ENCODE measurements at places on chromosomes 1 and 21. TPM values are rescaled to one million over a fixed set of nuclear protein-coding genes. Genes with fewer than 3 reads are reported as not detected.

Gene LCE1C
- total RNA-seq = not detected

Gene SNX27
- 60.4 TPM for total RNA-seq

Gene NFIA
- total RNA-seq = 143 TPM

Gene HIVEP3
- 11.0 TPM for total RNA-seq

Gene VASH2
- total RNA-seq = 0.94 TPM

Gene LPAR3
- total RNA-seq = 0.36 TPM

Gene TFAP2E
- total RNA-seq = 3.4 TPM

Gene LYSMD1
- 10.6 TPM for total RNA-seq

GRCh38 chr21:45709173-45709572, 65.6 kb downstream of the PCBP3 start:
- no peak for DNase-seq

- no peak for DNase-seq
Observed at GRCh38 chr1:27517907-27518718, 28.1 kb upstream of the WASF2 start.

GRCh38 chr1:159088050-159088449, 11.5 kb upstream of the AIM2 start:
- no peak for DNase-seq

DNA sequence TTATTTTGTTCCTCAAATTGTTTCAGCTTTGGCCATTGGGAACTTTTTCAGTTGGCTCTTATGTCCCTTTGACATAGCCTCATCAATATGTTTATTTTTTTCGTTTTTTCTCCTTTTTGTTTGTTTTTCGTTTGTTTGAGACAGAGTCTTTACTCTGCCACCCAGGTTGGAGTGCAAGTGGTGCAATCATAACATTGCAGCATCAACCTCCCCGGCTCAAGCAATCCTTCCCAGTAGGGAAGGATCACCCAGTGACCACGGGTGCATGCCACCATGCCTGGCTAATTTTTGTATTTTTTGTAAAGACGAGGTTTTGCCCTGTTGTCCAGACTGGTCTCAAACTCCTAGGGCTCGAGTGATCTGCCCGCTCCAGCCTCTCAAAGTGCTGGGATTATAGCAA, 8.1 kb downstream of the POLR3GL start:
- peak; percentile 25 for DNase-seq

DNA sequence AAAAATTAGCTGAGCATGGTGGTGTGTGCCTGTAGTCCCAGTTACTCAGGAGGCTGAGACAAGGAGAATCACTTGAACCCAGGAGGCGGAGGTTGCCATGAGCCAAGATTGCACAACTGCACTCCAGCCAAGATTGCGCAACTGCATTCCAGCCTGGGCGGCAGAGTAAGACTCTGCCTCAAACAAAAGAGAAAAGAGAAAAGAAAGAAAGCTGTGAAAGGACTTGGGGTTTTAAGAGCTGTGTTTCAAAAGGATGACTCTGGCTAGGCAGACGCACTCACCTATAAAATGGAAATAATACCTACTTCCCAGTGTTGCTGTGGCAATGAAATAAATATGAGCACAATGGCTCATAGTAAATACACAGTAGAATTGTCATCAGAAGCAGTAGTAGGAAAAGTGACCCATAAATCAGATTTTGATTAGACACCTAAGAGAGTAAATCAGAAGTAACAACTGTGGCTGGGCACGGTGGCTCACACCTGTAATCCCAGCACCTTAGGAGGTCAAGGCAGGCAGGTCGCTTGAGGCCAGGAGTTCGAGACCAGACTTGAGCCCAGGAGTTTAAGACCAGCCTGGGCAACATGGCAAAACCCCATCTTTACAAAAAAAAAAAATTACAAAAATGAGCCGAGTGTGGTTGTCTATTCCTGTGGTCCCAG, 45.9 kb upstream of the PUM1 start:
- DNase-seq = peak; percentile 82

- no peak for DNase-seq
Observed at GRCh38 chr1:116513956-116514355, 56.9 kb downstream of the CD58 start.

DNA sequence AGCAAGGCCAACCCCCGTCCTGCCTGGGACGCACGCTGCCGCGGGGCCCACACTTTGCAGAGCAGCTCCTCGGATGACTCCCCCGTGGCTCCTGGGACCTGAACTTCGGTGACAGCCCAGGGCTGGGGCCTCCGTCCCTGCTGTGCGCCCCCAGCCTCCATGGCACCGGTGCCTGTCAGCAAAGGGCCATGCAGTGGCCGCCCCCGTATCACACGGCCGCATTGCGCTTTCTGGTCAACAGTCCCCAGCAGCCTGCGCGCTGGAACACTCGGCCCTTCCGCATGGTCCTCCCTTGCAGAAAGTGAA, 18.0 kb downstream of the NADK start:
- DNase-seq = no peak

DNA sequence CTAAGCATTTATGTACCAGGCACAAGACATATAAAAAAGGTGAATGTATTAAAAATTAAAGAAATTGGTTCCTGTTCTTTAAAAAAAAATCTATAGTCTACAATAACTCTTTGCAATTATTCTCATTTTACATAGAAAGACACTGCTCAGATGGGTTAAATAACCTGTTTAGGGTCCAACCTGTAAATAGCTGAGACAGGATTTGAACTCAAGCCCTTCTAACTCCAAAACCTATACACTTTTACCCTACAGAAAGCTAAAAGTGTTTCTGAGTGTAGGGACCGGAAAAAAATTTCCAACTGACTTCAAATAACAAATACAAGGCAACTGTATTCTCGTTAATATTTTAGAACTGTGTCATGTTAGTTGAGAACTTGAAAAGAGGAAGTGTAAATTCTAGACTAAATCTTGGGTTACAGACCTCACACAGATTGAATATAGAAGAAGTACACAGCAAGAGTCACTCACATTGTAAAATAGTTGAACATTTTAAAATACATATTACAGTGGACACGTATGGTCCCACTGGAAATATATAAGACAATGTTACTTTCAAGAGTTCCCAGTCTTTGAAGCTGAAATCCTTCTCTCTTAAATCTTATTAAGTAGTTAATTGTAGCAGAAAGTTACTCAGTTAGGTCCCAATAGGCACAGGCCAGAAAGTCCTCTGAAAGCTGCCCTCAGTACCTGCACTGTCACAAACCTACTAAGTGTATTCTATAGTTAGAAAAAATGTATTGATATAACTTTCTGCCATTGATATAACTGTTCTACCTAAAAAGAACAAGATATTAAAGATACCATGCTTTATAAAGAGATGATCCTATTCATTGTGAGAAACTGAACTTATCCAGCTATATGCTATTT, 7.3 kb downstream of the EDEM3 start:
- DNase-seq = no peak

- DNase-seq = no peak
Observed at GRCh38 chr1:208475449-208475848, 231.3 kb upstream of the PLXNA2 start.

DNA sequence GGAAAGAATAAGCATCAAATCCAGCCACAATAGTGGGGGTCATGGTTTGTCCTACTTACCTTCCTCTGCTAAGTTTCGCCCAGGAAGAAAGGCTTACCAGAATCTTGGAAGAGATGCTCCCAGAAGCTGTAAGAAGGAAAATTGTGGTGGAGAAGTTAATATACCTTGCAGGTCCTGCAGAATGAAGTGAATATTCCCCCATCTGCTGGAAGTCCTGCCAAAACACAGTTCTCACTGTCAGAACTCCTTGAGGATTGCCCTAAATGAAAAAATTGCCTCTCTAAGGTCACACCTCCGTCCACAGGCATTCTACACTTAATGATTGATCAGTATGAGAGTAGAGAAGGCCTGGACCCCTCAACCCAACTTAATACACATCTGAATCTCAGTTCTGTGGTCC, 78.4 kb upstream of the RGS21 start:
- no peak for DNase-seq

- DNase-seq = no peak
Observed at GRCh38 chr1:101004670-101005069, 20.9 kb downstream of the DPH5 start.

DNA sequence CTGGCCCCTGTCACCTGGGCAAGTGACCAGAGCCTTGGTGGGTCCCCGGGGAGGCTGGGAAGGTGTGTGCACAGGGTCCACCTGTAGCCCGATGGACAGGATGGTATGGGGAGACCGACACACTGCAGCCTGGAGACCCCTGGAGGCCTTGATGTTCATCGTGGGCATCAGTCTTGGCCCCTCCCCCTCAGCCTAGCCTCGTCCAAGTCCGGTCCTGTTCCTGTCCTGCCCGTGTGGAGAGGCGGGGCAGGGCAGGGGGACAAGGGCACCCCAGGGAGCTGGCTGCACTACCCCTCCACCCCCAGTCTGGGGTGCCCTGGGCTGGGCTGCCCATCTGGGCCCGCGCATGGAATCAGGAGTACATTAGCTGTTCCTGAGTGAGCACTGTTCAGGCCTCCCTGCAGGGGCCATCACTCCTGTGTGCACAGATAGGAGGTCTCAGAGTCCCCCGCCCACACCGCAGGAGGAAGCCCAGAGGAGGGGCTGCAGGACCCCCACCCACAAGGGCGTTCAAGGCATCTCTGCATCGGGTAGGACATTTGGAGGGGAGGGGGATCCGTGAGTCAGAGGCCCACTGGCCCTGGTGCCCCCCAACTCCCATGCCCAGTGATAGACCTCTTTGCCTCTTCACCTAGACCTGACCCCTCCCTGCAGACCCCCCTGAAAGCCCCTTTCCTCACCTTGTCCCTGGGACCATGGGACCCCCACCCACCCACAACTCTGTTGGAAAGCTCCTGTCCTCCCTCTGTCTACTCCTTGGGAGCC, 63.2 kb downstream of the WNT9A start:
- peak; percentile 57 for DNase-seq

DNA sequence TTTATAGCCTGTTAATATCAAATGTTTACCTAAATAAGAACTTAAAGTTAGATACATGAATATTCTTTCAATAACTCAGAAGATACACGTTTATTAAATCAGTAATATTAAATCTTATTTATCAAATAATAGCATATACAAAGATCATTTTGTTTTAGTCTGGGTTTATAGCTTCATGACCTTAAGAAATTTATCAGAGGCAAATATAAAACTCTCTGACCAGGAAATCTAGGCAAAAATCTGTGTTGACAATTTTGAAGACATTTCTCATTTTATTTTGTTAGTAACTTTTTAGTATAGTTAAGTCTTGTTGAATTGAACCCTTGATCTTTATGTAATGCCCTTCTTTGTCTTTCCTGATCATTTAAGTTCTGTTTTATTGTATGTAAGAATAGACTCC, 46.4 kb downstream of the PRKACB start:
- DNase-seq = no peak

GRCh38 chr1:97845805-97846204, 75.0 kb downstream of the DPYD start:
- DNase-seq = no peak

DNA sequence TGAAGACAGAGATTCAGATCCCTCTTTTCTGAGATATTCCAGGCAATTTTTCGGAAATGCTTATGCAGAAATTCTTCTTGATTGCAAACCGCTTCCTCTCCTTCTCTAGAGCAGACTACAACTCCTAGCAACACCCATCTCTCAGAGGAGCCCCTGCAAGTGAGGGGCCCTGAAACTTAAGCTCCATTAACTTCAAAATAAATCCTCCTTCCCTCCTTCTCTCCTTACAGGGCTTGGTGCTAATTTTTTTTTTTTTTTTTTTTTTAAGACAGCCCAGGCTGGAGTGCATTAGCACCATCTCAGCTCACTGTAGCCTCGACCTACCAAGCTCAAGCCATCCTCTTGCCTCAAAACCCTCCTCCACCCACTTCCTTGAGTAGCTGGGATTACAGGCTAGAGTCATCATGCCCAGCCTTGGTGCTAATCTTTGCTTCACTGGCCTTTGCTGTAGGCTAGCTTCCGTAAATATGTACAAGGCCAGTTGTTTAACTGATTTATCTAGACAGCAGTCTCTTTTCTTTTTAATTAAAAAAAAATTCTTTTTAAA, 30.2 kb upstream of the SFPQ start:
- DNase-seq = no peak

DNA sequence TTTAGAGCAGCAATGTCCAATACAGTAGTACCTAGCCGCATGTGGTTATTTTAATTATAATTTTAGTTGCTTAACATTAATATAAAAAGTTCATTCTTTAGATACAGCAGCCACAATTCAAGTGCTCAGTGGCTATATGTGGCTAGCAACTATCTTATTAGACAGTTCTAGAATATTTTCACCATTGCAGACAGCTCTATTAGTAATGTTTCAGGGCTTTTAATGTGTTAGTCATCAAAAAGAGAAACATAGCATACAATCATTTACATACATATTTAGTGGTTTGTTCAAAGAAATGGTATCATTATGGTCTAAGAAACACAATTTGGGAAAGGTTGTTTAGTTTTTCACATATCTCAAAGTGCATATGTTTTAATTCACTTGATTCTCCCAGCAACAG, 66.6 kb upstream of the DYNLT5 start:
- DNase-seq = no peak

DNA sequence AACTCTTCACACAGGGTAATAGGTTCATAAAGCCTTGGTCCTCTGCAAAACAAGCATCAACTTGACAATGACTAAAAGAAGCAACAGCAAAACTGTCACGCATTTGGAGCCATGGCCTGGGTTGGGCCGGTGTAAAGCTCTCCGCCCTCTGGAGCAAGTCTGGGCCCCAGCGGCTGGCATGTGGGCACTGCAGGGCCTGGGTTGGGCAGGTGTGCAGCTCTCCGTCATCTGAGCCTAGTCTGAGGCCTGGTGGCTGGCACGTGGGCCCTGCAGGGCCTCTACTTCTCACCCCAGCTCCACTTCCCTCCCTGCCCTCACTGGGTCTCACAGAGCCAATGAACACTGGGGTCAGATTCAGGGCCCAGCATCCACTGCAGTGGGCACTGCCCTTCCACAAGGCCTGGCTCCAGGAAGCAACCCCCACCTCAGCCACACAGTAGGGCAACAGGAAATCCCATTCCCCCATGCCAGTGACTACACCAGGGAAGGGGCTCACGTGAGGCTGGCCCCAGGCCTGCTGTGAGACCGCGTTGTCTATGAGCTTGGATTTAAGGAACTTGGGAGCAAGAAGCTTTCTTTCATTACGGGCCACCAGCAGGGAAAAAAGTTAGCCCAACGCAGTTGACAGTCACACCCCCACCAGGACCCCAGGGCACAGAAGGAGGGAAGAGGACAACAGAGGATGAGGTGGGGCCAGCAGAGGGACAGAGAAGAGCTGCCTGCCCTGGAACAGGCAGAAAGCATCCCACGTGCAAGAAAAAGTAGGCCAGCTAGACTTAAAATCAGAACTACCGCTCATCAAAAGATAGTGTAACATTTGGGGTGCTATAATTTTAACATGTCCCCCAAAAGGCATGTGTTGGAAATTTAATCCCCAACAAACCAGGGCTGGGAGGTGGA, 52.7 kb downstream of the NPHP4 start:
- DNase-seq = no peak

DNA sequence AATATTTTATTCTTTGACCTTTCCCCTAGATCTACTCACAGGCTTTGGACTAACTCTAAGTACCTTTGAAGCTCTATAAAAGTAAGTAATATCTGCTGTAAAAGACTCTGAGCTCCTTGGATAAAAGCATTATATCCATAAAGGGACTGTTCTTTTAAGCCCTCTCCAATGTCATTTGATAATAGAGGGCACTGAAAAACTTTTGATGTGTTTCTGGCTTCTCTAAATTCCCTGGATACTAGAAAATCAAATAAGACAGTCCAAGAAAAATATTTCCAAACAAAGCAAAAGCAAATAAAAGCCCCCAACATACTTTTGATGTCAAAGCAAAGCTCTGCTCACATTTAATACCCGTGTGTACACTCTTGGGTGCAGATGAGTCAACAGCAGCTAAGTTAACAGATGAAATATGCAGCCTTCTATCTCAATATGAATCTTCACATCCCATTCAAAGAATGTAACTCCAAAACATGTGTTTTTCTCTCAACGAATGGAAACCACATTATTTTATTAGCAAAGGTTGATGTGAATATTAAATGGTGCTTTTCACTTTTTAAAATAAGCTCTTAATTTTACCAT, 230.3 kb downstream of the CENPF start:
- no peak for DNase-seq

Data from sciatic nerve (tissue), 2 donors.